Muscle of leg (tissue), 16 donors: ENCODE measurements at places on chromosomes 12 and 14. TPM values are rescaled to one million over a fixed set of nuclear protein-coding genes. Genes with fewer than 3 reads are reported as not detected.

GNS gene
- polyA plus RNA-seq: 58.6 TPM

TGM1 gene
- 2.0 TPM for polyA plus RNA-seq

CEP170B gene
- 2.4 TPM for polyA plus RNA-seq

ARPC3 gene
- 133 TPM for polyA plus RNA-seq
